ENCODE measurements at places on chromosomes 6 and 20.

GRCh38 chr6:101597693-101598092 is 204.2 kb downstream of the GRIK2 start:
- DNase-seq, result no peak

DNA sequence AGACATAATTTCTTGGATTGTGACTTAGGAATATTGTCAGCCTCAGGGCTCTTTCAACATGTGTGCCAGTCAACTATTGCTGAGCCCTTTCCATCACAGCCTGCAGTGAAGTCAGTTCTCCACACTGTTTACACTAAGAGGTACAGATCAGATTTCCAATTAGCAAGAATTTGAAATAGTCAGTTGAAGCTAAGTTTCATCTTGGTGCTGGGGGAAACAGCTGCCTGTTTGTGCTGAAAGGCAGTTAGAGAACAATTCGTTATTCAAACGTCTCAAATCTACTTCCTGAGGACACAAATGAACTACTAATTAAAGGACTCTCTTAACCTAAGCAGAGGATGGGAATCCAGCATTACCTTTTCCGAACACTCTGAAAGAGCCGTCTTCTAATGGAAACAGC is 25.9 kb downstream of the ADGRF1 start:
- DNase-seq, result no peak

- DNase-seq, result no peak
Measured at GRCh38 chr20:37390891-37391525, 45.1 kb downstream of the SRC start.

GRCh38 chr20:62040933-62041332 is 24.7 kb downstream of the TAF4 start:
- DNase-seq, result no peak

GRCh38 chr20:32635764-32636163 is 38.0 kb downstream of the C20orf203 start:
- DNase-seq, result no peak

DNA sequence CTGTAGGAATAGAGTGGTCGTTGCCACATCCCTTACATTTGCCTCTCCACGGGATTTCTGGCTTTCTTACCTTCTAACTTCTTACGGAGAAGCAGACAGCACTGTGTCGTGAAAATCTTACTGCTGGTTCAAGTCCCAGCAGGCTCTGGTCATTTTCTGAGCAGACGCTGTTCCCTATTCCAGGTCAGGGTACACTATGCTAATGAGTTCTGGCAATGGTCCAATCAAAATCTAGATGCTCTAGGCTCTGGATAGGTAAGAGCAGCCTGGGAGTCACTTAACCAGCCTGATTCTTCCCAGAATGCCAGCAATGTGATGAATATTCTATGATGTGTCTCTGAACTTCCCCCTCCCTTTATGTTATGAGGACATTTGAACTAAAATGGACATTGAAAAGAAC is at the start of gene GCM1:
Gene GCM1 (minus strand): TSS at position 158 of the 400 bp plus-strand sequence. CDS start 3,209 bp downstream, outside the sequence.
- no peak for DNase-seq

GRCh38 chr6:44049989-44050871 is 77.0 kb downstream of the MRPL14 start:
- DNase-seq, result no peak

GRCh38 chr20:61727761-61728160 is 337.9 kb downstream of the TAF4 start:
- DNase-seq, result no peak

- no peak for DNase-seq
Measured at GRCh38 chr20:11551479-11551878, 366.2 kb upstream of the BTBD3 start.

- no peak for DNase-seq
Measured at GRCh38 chr20:23265226-23265625, 85.4 kb upstream of the NXT1 start.

DNA sequence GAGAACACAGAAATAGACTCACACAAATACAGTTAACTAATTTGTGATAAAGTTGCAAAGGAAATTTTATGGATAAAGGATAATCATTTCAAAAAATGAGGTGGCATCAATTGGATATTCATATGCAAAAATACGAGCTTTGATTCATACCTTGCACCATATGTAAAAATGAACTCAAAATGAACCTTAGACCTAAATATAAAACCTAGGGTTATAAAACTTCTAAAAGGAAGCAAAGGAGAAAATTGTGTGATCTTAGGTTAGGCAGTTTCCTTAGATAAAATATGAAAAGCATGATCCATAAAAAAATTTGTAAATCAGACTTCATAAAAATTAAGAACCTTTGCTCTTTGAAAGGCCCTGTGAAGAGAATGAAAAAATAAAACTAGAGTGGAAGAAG is 85.5 kb downstream of the F13A1 start:
- no peak for DNase-seq

DNA sequence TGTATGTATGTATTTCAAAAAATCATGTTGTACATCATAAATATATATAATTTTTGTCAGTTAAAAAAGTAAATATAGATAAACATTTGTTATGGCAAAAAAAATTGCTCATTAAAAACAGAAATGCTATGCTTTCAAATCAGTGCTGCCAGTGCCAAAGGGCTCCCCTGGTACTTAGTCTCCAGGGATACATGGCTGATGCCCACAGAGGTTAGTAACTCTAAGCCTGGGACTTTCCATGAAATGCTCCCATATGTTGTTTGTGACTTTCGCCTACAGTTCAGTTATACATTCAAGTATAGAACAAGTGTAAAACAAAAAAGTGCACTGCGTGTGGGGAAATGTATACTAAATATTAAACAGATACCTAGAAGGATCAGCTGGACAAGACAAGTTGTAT is 104.0 kb downstream of the TENT5A start:
- no peak for DNase-seq

GRCh38 chr20:50692552-50692933 is 1.2 kb upstream of the RIPOR3 start:
- DNase-seq, result no peak

- DNase-seq, result no peak
Measured at GRCh38 chr6:5854899-5855298, 151.8 kb downstream of the NRN1 start.

- DNase-seq, result no peak
Measured at GRCh38 chr6:128806261-128806660, 76.7 kb upstream of the LAMA2 start.

GRCh38 chr6:170516783-170517616 is 36.1 kb downstream of the PSMB1 start:
- DNase-seq, result peak; percentile 33

DNA sequence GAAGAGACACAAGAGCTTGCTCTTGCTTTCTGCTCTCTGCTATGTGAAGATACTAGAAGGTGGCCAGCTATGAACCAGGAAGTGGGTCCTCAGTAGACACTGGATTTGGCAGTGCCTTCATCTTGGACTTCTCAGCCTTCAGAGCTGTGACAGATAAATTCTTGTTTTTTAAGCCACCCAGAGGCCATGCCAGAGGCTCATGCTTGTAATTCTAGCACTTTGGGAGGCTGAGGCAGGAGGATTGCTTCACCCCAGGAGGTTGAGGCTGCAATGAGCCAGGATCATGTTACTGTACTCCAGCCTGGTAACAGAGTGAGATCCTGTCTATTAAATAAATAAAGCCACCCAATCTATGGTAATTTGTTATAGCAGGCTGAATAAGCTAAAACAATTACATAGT is 185.5 kb upstream of the SALL4 start:
- no peak for DNase-seq

GRCh38 chr20:62536871-62537401 is 61.1 kb upstream of the GATA5 start:
- no peak for DNase-seq

DNA sequence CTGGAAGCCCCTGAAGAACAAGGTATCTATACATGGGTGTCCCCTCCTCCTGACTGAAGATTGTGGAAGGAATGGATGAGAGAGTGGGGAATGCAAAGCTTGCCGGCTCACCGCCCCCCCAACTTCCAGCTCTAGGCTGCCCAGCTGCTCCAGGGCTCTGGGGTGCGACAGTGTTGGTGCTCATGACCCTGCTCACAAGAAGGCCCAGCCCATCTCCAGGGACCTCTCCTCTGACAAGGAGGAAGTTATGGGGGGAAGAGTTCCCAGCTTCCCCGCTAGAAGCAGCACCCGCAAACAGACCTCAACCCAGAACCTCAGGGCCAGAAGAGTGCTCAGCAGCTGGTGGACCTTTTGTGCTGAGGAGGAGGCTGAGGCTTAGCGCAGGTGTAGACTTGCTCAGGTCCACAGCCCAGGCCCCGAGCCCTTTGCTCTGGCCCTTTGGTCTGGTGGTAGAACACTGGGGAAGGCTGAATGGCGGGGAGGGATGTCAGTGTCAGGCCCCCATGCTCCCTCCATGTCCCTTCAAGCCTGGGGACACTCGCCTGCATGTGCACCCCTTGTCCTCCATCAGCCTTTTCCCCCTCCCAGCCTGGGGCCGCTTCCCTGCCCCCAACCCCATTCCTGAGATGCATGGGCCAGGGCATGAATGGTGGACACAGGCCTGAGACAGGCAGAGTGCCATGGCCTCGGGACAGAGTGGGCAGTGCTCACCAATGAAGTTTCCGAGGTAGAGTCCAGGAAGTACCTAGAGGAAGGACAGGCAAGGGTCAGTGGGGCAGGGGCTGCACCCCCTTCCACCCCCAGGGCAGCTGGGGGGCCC is 1.3 kb downstream of the DUSP15 start:
- DNase-seq, result no peak

GRCh38 chr6:161186173-161186769 is 87.6 kb downstream of the AGPAT4 start:
- DNase-seq, result no peak

DNA sequence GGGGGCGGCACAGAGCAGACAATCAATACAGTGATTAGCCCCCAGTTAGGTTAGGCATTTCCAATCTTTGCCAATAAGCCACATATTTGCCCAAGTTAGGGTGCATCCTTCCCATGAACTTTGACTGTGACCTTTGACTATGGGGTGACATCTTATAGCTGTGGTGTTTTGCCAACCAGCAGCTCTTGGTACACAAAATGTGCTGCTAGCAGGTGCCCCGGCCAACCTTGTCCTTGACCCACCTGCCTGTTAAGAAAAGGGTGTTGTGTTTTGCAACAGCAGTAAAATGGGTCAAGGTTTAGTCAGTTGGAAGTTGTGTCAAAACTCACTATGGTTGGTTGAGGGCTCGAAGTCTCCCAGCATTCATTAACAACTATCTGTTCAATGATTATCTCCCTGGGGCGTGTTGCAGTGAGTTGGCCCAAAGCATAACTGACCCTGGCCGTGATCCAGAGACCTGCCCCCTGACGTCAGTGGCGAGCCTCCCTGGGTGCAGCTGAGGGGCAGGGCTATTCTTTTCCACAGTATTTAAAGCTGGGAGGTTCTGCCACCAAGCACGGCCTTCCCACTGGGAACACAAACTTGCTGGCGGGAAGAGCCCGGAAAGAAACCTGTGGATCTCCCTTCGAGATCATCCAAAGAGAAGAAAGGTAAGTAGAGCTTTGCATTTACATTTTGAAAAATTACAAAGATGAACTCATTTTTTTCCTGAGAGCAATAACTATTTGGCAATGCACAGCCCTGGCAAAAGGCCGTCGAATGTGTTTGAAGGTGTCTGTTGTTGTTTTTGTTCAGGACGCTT is at the start of gene PCK1:
Gene PCK1 (plus strand): TSS at position 557 of the 802 bp plus-strand sequence. CDS start 302 bp downstream, outside the sequence.
- DNase-seq, result no peak

DNA sequence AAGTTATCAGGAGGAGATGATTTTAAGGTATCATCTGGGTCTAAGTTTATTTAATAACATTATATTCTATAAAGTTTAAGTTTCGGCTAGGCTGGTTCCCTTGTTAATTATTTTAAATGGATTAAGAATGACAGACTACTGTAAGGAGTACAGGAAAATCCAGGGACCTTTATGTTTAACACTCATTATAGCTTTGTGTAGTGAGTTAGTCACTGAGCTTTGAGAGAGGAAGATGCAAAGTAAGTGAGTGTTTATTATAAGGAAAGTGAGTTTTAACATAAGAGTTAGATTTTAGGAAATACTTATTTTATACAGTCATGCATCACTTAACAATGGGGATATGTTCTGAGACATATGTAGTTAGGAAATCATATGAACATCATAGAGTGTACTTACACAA is 485.5 kb downstream of the MMUT start:
- DNase-seq, result no peak

DNA sequence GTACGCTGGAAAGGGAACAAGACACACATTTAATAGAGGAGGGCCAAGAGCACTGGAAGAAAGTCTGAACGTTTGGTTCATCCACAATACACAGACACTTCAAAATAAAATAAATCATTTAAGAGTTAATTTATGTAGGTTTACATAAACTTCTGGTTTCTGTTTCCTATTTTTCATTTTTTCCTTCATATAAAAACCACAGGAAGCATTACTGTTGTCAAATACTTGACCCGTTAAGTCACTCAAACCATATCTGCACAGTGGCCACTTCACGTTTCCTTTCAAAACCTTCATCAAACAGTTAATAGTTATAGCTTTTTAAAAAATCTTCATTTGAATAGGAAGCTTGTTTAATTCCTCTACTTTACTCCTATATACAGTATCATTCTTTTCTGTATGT is 257.6 kb upstream of the THEMIS start:
- DNase-seq, result no peak

GRCh38 chr6:135922174-135922573 is 70.7 kb downstream of the PDE7B start:
- no peak for DNase-seq

GRCh38 chr6:151914484-151914883 is 107.0 kb downstream of the ESR1 start:
- no peak for DNase-seq

GRCh38 chr6:47152666-47153403 is 110.7 kb upstream of the ADGRF1 start:
- no peak for DNase-seq

- DNase-seq, result no peak
Measured at GRCh38 chr20:64220891-64221527, 34.5 kb upstream of the PCMTD2 start.

GRCh38 chr6:21559238-21559637 is 34.3 kb upstream of the SOX4 start:
- DNase-seq, result no peak

- no peak for DNase-seq
Measured at GRCh38 chr6:107677399-107677798, 146.7 kb downstream of the SCML4 start.

- no peak for DNase-seq
Measured at GRCh38 chr20:62822788-62823651, 6.2 kb downstream of the COL9A3 start.

DNA sequence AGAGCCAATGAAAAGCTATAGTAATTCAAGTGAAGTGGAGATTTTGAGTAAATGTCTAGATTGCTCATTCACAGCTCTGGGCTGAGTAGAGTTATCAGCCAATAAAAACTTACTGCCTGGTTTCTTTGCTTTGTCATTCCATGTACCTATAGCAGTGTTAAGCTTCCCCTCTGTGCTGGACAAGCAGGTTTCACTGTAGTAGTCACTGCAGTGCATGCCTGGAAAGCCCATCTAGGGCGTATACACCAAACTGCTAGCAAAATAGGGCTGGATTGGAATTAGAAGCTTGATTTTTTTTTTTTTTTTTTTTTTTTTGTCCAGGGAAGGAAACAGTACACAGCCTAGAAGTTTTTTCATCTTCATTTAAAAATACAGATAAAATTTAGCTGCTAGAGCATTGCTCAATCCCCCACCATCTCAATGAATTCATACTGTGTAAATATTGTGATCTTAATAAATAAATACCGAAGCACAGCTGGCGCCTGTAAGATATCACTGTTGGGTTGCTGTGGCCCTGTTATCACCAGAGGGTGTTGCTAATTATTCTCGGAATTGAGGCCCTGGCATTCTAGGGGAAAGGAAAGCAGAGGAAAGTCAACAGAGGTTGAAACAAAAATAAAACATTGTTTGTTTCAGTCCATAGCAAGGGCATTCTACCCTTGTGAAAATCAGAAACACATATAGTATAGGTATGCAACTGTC is 968.5 kb upstream of the GJE1 start:
- no peak for DNase-seq
